Upper lobe of left lung (tissue), 6 donors: ENCODE measurements at places on chromosomes 5 and 9.

DNA sequence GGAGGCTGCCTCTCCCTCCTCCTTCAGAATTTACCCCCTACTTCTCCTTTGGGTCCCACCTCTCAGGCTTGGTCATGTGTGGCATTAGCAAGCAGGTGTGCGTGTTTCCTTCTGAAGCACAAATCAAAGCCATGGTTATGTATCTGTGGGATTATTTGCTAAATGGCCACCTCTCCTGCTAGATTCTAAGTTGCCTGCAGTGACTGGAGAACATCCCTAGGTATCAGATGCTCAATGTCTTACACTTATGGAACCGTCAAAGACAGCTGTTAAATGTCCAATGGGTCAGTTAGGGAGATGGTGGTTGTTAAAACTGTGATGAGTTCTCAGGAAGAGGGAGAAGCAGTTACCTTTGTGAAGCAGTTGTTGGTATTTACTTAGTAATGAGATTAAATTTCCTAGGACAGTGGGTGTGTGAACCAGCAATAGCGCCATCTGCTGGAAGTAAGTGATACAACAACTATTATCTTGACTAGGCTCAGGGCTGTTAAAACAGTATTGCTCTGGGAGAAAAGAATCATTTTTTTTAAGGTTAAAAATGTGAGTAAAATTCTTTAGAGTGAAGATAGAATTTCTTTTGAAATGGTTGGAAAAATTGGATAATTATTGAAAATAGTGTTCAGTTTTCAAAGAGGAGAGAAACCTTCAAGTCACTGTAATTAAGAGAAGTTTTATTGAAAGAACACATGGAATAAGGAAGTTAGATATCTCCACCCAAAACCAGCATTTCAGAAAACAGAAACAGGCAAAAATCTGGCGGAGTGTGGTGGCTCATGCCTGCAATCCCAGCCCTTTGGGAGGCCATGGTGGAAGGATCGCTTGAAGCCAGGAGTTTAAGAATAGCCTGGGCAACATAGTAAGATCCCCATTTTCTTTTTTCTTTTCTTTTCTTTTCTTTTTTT, 71.3 kb downstream of the TMC1 start:
- no peak for DNase-seq

GRCh38 chr5:162870966-162871365, 566.4 kb upstream of the CCNG1 start:
- DNase-seq: no peak

GRCh38 chr5:117860550-117860949, 1127.8 kb downstream of the DTWD2 start:
- DNase-seq: no peak

- no peak for DNase-seq
Measured at GRCh38 chr5:54581831-54582548, 64.4 kb downstream of the SNX18 start.

GRCh38 chr5:61719124-61719523, 387.1 kb downstream of the ZSWIM6 start:
- DNase-seq: no peak
